ENCODE measurements at places on chromosomes 3 and 15.

DNA sequence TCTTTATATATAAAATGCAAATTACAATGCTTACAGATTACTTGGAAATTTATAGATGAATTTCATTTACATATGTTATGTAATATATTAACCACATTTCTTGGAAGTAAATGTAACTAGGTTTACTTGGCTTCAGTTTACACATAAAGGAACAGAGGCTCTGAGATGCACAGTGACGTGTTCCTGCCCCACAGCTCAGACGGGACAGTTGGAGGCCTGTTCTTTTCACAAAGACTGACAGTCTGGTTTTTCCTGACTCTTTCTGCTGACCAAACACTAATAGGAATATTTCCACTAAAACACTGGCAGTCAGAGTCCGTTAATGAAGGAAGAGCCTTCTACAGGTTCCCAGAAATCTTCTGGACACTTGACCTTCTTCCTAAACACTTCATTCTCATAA is 336.1 kb downstream of the MFSD1 start:
- no peak for DNase-seq

DNA sequence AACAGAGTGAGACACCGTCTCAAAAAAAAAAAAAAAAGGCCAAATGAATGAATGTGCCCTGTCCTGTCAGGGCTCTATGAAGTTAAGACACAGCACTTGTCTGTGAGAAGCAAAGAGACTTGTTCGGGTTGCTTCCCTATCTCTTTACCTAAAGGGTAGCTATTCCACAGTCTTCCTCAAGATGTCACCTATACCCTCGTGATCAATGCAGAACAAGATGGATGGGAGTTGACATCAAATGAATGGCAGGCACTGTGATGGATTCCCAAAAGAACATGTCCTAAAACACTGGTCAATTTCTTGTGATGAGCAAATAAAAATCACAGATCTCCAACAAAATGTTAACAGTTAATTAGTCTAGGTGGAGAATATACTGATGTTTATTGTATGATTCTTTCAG is 9.5 kb downstream of the TADA3 start:
- DNase-seq = no peak

- no peak for DNase-seq
Measured at GRCh38 chr15:90481023-90481422, 48.7 kb upstream of the CRTC3 start.

DNA sequence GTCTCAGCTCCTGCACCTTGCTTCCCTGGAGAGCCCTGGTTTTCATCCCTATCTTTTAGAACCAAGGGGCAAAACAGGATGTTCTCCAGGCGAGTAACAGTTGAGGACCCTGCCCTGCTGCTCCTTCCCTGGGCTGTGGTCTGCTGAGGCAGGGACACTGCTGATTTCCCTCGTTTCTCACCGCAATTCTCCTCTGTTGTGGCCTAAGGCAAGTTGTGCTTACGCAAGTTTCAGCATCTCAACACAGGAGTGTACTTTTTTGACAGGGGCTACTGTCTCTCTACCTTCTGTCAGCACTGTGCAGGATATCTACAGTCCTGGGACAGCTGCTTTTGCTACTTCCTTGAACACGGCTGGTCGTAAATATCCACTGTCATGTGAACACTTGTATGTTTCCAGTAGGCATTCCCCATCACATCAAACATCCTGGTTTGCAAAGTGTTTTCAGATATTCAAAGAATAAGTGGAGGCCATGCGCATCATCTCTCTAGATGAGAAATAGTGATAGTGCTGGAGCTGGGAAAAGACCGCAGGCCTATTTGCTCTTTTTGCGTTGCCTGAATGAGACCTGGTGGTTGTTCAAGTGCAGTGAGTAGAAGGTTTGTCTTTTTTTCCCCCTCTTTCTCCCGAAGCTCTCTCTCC is 110.1 kb upstream of the PLXNA1 start:
- DNase-seq = no peak

GRCh38 chr15:55658886-55659285 is 70.7 kb upstream of the PYGO1 start:
- DNase-seq = no peak

- DNase-seq = no peak
Measured at GRCh38 chr3:10392906-10393461, 72.1 kb upstream of the SEC13 start.
